AG09309 (cell line): ENCODE measurements at places on chromosomes 4 and X.
A peak's percentile ranks its signal among the peaks of the same experiment; 100 is the strongest.

- DNase-seq, result no peak
Observed at GRCh38 chr4:150906987-150907633, 108.0 kb downstream of the LRBA start.

DNA sequence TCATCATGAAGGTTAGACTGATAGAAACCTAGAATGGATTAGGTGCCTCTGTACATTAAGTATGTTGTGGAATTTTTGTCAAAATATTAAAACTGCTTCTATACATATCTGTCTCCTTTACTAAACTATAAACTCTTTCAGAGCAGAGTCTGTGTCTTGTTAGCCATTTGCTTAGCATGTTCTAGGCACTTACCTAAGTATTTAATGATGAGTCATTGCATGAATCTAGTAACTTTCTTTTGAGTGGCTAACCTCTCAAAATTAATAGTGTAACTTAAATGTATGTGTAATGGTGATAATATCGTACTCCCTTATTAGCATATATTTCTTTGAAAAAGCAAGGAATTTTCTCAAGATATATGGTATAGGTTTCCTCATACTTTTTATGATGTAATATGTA lies 57.8 kb downstream of the RAP1GDS1 start:
- no peak for DNase-seq

- no peak for DNase-seq
Observed at GRCh38 chr4:36651253-36651652, 369.8 kb downstream of the DTHD1 start.

DNA sequence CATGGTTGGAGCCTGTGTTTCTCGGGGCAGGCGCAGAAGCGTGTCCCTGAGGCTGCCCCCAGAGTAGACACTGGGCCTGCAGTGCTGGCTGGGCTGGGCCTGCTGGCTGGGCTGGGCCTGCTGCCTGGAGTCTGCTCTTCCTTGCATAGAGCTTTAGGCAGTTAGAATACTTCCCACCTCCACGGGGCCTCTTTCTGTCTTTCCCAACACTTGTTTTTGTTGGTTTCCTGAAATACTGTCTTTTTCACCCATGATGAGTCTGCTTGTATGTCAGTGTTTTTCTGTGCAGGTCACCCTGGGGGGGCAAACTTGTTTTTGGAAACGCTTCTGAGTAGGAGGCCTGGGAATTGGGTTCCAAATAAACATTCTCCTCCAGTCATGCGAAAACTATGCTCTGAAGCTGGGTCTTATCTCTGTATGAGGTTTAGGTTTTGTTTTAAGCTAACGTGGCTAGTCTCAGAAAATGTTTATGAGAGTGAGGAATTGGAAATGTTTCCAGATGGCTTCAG lies 32.2 kb downstream of the TRMT44 start:
- DNase-seq, result peak; percentile 99

DNA sequence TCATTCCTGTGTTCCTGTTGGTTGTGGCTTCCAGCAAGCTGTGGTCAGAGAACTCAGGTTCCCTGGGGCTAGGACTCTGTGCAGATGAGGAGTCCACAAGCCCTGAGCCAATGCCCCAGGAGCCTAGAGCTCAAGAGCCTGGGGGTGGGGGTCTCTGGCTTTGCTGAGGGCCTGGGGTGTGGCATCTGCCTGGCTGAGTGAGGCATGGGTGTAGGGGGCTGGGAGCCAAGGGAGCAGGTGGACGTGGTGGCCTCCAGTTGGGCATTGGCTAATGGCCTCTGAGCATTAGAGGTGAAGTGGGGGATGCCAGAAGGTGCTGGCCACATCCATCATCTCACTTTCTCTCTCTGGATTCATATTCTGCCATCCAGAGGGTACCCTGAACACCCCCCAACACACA lies 5.3 kb upstream of the MAMLD1 start:
- no peak for DNase-seq

DNA sequence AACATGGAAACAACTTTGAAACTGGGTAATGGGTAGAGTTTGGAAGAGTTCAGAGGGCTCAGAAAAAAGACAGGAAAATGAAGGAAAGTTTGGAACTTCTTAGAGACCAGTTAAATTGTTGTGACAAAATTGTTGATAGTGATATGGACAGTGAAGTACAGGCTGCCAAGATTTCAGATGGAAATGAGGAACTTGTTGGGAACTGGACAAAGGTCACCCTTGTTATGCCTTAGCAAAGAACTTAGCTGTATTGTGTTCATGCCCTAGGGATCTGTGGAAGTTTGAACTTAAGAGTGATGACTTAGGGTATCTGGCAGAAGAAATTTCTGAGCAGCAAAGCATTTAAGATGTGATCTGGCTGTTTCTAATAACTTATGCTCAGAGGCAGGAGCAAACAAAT lies 5.1 kb upstream of the ARL13A start:
- DNase-seq, result no peak

GRCh38 chr4:148015468-148015867 lies 283.6 kb downstream of the ARHGAP10 start:
- no peak for DNase-seq

DNA sequence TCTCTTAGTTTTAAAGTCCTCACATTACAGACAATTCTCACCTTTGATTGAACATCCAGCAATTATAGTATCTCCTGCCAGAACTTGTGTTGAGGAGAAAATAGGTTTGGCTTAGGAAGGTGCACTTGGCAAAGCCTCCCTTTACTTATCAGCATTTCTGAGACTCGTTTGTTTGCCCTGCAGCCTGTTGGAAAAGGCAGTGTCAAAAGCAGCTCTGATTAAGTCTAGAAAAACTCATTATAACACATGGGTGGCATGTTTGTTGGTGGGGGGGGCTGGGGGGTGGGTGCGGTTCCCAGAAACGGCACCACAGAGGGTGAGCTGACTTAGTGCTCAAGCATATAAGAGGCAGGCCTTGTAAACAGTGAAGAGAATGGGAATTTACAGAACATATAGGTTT lies 21.7 kb upstream of the PUDP start:
- no peak for DNase-seq

- DNase-seq, result no peak
Observed at GRCh38 chr4:109590905-109591304, 30.9 kb downstream of the MCUB start.

DNA sequence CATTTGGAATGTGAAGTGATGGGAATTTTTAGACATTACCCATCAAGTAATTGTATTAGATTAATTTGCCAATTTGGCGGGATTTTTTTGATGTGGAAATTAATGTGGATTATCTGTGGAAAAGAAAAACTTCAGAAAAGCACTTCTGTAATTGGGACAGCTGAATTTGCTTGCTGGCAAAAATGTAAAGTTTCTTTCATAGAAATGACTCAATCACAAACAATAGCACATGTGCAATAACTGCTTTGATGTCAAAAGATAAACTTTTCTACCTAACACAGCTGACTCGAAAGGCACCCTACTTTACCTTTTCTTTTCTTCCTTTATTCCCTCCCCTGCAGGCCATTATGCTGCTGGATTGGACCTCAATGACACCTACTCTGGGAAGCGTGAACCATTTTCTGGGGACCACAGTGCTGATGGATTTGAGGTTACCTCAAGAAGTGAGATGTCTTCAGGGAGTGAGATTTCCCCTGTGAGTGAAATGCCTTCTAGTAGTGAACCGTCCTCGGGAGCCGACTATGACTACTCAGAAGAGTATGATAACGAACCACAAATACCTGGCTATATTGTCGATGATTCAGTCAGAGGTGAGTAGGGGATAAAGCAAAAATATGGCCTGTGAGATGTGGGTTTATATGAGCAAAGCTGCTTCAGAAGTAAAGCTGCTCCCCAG lies 1.4 kb downstream of the AREG start:
- DNase-seq, result no peak

DNA sequence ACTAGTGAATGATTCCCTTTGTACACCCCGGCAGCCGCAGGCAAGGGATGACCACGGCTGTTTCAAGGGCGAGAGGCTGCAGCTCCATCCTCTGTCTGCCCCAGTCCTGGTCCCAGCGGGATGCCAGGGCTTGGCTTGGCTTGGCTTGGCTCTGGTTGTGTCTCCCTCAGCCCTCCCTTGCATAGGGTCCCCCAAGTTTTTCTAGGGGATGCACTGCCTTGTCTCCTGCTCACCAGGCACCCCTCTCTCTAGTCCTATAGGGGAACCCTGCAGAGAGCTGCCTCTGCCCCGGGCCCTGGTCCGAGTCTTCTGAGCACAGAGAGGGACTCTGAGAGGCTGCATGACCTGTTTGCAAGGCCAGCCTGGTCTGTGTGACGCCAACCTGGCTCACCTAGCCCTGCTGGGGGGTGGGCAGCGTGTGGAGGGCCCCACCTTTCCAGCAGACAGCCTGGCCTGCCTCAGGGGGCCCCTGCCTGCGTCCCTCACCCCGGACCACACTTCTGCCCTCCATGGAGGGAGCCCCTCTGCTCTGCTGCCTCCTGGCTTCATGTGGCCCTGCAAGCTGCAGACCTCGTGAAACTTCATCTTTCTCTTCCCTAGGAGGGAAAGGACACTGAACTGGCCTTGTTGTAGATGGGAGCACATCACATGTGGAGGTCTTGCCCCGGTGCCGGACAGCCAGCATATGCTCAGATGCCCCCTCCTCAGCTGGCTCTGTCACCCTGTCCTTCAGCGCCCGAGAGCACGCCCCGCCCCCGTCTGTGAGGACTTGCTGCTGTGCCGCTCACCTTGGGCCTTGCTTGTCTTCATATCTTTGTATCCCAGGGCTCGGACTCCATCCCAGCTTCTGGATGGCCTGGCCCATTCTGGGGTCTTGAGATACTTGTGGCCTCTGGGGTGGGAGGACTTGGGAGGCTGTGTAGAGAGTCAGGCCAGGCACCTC lies 16.4 kb downstream of the SORCS2 start:
- no peak for DNase-seq

DNA sequence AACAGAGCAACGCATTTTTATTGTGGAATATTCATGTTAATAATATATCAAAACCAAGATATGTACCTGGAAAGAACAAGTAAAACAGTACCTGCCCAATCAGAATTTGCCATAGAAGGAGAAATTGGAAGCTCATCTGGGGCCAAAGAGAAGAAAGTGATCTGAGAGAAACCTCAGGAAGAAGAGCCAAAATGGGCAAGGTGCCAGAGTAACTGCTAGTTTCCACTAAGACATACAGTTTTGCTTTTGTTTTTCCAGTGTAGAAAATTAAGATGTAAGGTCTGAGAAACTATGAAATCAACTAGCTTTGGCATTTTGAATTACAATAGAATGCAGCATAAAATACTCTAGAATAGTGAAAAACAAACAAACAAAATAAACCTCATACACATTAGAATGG lies 2201.2 kb downstream of the ARAP2 start:
- no peak for DNase-seq

DNA sequence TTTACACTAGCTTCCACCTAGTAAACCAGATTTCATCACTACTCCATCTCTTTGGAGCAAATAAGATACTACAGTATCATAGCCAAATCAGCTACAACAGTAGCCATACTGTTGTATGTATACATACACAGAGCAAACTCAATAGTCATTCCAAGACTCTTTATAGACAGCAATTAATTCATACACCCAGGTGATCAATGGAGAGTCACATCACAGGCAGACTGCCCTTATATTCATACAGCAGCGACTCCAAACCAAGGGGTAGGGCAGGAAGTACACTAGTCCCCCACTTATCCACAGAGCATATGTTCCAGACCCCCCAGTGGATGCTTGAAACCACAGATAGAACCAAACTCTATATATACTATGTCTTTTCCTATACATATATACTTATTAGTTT lies 76.6 kb downstream of the FBXW7 start:
- no peak for DNase-seq

GRCh38 chr4:101199507-101200285 lies 147.6 kb downstream of the PPP3CA start:
- DNase-seq, result peak; percentile 14

DNA sequence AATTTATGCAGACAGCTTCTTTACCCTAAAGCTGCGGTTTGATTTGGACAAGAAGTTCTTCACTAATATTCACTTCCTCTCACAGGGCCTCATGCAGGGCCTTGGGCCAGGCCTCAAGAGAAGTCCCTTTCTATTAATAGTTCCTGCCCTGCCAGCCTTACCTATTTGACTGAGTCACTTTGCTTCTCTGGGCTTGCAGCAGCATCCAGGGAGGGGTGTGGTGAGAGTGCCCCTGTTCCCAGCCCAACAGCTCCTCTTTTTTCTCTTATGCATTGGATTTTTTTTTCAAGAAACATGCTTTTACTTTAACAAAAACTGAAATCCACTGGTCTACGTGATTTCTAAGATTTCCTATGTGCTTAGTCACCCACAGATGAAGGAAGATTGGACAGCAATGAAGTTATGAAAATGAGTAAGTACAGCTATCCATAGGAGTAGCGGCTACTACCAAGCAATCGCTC lies 26.7 kb downstream of the FAM156B start:
- no peak for DNase-seq

DNA sequence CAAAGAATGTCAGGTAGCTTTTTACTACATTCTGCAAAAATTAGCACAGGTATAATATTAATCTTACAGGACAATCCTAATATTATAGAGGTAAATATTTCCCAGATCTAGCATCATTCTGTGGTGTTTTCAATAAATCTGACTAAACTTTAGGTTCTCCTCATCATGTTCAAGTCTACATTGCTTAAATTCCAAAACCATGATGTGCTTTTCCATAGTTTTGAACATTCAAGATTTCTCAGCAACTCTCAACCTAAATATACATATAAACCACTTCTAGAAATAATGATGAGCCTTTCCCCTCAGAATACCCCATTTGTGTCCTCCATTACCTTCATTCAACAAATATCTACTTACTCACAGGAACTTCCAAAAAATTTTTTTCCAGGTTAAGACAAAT lies 23.1 kb downstream of the EIF4E start:
- no peak for DNase-seq

GRCh38 chrX:153625271-153626024 lies 21.6 kb upstream of the DUSP9 start:
- DNase-seq, result no peak

- DNase-seq, result no peak
Observed at GRCh38 chr4:24913119-24913485, 260 bp upstream of the CCDC149 start.

GRCh38 chr4:128974136-128974581 lies 119.2 kb downstream of the SCLT1 start:
- DNase-seq, result no peak

GRCh38 chr4:86892636-86892960 lies 376 bp upstream of the C4orf36 start:
- DNase-seq, result no peak
